ENCODE measurements at places on chromosomes 4 and X.

DNA sequence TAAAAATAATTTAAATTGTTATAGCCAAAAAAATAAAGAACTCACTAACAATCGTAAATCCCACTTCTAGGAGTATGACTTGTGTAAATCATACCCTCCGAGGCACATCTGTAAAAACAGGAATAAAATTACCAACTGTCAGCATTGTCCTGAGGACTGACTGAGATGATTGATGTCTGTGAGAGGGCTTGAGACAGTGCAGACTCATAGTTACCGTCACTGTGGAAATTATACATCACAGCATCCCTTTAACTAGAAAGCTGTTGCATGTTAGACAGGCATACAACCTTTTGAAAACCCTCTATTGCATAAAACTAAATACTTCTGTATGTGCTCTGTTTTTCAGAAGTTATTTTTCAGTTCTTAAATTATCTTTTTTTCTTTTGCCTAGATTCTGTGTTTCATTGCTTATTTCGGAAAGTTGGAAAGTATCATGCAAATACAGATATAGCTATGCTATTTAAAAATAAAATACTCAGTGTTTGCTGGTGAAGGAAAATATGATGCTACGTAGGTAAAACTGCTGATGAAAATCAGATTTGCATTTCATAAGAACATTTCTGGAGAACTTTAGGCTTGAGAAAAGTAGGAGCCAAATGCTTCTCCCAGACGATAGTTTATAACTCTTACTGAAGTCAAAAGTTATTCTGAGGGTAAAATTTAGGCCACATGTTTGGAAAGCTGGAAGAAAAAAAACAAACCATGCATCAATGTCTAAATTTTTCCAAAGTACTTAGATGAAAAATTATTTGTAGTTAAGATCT is 13.6 kb upstream of the RBPJ start:
- DNase-seq, result no peak

GRCh38 chrX:149370097-149370496 is 135.0 kb downstream of the IDS start:
- no peak for DNase-seq

DNA sequence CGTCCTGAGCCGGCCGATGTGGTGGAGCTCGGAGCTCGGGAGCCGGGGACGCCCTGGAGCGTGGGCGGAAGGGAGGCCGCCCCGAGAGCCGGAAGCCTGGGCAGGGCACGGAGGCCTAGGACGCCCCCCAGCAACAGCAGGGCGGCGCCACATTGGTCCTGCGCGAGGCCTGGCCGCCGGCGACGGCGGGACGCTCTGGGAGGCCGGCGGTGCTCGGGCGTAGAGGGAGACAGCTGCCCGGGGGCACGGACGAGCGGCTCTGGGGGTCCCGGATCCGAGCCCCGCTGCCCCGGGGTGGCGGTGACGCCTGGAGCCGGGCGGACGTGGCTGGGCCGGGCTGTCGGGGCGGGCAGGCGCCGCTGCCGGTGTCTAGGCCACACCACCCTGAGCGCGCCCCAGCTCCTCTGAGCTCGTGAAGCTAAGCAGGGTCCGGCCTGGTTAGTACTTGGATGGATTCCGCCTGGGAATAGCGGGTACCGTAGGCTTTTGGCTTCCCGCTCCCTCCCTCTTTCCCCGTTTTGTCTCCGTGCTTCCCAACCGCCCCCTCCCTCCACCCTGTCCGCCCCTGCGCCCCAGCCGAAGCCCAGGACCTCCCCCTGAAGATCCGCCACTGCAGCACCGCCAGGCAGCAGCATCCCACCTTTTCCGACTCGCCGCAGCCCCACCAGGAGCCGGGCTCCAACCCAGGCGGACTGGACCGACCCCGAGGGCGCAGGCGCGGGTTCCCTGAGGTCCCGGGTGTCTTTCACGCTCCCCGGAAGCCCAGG is 12.1 kb downstream of the FRG2 start:
- DNase-seq, result no peak

- peak; percentile 26 for DNase-seq
Measured at GRCh38 chrX:17859609-17860178, 1.4 kb downstream of the RAI2 start.

- no peak for DNase-seq
Measured at GRCh38 chr4:55439023-55439422, 43.3 kb downstream of the TMEM165 start.

- DNase-seq, result no peak
Measured at GRCh38 chrX:136157187-136157586, 9.9 kb downstream of the FHL1 start.

GRCh38 chrX:55697381-55697780 is 20.2 kb upstream of the RRAGB start:
- no peak for DNase-seq

GRCh38 chrX:106168107-106168506 is at the start of gene PWWP3B:
PWWP3B (plus strand) TSS chrX:106168305; CDS start chrX:106205433, 37,128 bp downstream.
- no peak for DNase-seq

GRCh38 chrX:776529-777230 is 146.1 kb downstream of the SHOX start:
- DNase-seq, result no peak

- no peak for DNase-seq
Measured at GRCh38 chr4:126451237-126451873, 1136.6 kb downstream of the FAT4 start.

GRCh38 chr4:7146786-7147115 is 45.6 kb upstream of the SORCS2 start:
- DNase-seq, result no peak

- no peak for DNase-seq
Measured at GRCh38 chrX:20712811-20713210, 446.1 kb upstream of the RPS6KA3 start.

- DNase-seq, result no peak
Measured at GRCh38 chr4:90211174-90211573, 84.0 kb downstream of the CCSER1 start.

- DNase-seq, result no peak
Measured at GRCh38 chrX:39631276-39632229, 466.2 kb downstream of the BCOR start.

GRCh38 chr4:153004081-153004850 is 68.1 kb downstream of the FHDC1 start:
- DNase-seq, result no peak

DNA sequence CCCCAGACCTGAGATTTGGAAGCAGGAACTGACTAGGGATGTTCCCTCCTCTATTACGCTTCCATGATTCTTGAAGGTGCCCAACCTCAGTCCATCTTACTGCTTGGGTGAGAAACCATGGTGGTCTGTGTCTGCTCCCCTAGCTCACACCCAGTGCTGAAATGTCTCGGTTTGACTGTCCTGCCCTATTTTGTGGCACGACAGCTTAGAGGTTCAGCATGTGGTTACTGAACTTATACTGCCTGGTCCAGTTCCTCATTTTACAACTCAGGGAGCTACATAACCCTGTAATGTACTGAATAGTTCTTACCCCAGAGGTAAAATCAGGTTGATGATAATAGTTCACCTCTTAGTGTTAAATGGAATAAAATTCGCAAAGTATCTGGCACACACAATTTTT is 203.1 kb downstream of the RBM46 start:
- DNase-seq, result no peak

DNA sequence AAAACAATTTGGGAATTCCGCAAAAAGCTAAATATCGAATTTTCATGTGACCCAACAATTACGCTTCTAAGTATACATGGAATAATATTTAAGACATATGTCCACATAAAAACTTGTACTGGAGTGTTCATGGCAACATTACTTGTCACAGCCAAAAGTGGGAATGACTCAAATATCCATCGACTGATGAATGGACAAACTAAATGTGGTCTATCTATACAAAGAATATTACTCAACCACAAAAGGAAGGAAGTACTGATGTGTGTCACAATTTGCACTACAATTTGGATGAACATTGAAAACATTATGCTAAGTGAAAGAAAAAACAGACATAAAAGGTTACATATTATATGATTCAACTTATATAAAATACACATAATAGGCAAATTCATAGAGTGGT is 71.9 kb downstream of the AFF2 start:
- DNase-seq, result no peak

DNA sequence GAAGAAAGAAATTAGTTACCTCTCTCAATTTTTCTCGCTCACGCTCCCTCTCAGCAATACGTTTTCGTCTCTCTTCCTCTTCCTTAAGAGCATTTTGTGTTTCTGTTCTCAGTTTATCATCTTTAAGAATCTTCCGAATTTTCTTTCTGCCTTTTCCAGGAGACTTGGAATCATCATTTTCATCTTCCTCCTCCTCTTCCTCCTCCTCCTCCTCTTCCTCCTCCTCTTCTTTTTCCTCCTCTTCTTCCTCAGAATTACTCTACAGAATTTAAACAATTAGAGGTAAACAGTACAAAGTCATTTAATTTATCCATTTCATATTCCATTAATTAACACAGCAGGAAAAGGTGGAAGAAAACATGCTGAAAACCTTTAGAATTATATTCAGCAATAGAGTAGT is 133.9 kb downstream of the ATRX start:
- no peak for DNase-seq

- no peak for DNase-seq
Measured at GRCh38 chr4:57110640-57111511, 691 bp upstream of the IGFBP7 start.

DNA sequence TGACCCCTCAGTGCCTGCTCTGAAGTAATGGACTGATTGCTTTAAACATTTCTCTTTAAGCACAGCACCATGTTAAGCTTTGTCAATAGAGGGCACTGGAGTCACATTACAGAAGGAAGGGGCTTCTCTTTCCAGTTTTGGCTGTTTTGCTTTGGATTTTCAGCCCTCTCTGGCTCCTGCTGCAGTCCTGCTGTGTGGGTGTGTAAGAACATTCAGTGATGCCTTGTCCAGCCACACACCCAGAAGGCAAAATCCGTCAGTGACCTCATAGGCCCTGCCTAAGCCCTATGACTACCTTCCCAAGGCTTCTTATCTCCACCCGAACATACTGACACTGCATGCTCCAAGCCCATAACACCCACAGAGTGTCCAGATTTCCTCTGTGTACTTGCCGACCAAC is 215.3 kb upstream of the CTSO start:
- no peak for DNase-seq

DNA sequence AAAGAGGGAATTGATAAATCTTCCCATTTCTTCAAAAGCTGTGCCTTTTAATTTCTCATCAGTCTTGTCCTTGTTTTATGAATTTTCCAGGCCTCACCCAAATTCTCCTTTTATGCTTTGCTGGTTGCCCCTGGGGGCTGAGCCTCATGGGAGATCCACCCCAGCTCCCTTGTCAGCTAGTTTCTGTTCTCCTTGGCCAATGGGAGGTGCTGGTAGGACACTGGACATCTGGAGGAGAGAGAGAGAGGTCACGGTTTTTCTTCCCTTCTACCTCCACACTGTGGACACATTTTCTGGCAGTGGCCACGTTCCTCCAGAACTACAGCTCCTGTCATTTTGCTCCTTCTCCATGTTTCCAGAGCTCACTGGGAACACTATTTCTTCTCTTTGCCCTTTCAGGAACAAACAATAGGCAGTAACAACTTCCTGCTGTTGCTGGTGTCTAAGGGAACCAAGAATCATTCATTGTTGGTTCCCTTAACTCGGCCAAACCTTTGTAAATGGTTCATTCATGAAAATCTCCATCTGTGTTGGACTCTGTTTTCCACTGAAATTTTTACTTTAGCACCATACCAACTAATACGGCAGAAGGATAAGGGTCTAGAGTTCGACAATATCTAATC is 334.5 kb downstream of the GPAT3 start:
- no peak for DNase-seq

GRCh38 chr4:20252656-20253282 is 1.1 kb downstream of the SLIT2 start:
- DNase-seq, result no peak

DNA sequence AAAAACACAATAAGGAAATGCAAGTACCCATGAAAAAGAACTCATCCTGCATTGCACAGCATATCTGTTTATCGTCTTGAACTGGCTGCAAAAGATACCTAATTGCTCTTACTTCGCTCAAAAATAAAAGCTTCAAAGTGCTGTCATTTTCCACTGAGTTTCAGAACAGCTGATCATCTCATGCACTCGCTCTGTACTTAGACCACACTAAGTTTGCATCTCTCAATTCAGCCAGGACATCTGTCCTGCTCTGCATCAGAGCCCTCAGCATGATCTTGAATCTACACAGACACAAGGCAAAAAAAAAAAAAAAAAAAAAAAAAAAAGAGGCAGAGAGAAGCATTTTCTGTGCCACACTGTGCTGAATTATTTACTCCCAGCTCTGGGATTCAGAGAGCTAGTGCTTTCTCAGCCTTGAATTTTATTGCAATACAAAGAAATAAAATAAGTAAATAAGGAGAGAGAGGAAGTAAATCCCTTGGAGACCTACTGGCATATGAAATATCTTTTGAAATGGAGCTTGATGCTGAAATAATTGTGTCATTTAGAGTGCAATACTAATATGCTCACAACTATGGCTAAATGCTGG is 81.3 kb downstream of the PPP1R2C start:
- DNase-seq, result no peak

- DNase-seq, result no peak
Measured at GRCh38 chr4:123299212-123299691, 97.3 kb upstream of the SPRY1 start.

- DNase-seq, result no peak
Measured at GRCh38 chrX:131792789-131793462, 230.2 kb upstream of the STK26 start.

DNA sequence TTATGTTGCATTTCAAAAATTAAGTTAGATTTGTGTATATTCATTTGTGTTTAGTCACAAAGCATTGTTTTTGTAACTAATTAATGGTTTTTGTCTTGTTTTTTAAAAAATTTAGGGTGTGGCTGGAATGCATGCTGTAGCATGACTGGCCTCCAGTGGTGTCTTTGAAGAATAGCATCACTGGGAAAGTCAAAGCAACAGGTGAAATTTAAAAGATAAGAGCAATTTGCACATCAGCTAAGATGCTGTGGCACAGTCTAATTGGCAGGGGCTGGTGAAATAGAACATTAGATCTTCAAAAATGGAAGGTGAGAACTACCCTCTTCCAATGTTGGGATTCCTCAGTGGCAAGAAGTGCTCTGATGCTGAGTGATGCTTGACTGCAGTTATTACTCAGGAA is 45.3 kb downstream of the ANK2 start:
- no peak for DNase-seq

GRCh38 chr4:40507977-40508376 is 121.7 kb downstream of the RBM47 start:
- DNase-seq, result no peak

- DNase-seq, result peak; percentile 50
Measured at GRCh38 chr4:26020083-26020668, 106.2 kb downstream of the SMIM20 start.

DNA sequence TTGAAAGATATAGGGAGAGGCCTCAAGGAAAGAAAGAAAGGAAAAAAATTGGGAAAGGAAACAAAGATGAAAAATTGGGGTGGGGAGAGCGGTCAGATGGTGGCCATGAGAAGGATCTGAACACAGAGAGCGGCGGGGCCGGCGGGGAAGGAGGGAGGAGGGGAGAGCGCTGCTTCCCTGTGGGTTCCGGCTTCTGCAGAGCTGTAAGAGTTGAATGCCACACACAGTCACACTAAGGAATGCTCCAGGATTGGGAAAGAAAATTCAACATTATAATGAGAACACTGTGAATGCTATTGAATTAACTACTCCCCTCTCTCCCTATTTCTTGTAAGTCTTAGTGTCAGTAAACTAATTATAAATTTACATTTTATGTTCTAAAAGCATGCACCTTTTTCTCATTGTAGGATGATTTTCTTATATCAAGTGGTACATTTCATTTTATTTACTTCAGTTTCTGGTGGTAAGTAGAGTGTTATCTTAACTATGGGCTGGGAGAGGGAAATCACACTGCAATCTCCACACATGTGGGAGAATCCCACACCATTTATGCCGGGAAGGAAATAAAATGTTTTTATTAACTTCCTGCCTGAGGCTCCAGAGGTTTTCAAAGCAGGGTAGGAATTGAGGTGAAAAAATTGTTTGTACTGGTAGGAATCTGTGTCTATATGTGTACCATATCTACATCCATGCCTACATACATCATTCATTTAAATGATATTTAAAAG is 904 bp downstream of the F11 start:
- DNase-seq, result no peak
